Fibroblast of villous mesenchyme (primary cell): ENCODE measurements at places on chromosomes 1 and 21. TPM values are rescaled to one million over a fixed set of nuclear protein-coding genes. Genes with fewer than 3 reads are reported as not detected.

Gene LCE2A
- total RNA-seq, result 0.43 TPM in 1 of 2 replicates, not detected in the other

Gene LCE3A
- total RNA-seq, result not detected in 2 replicates

Gene LIN28A
- total RNA-seq, result not detected in 2 replicates

Gene TSHB
- not detected in 2 replicates for total RNA-seq

Gene OR2L13
- not detected in 2 replicates for total RNA-seq

Gene SLAMF8
- not detected in 2 replicates for total RNA-seq

Gene COL8A2
- total RNA-seq, result 4.7 and 6.8 TPM in 2 replicates

Gene ATAD3C
- total RNA-seq, result under 0.01 and 0.32 TPM in 2 replicates

Gene CCDC27
- not detected in 2 replicates for total RNA-seq

Gene MYOM3
- total RNA-seq, result under 0.01 TPM in 1 of 2 replicates, not detected in the other

Gene CFAP141
- total RNA-seq, result not detected in 2 replicates

Gene TRIM45
- 1.7 and 2.6 TPM in 2 replicates for total RNA-seq

Gene CYB561D1
- 4.7 and 6.1 TPM in 2 replicates for total RNA-seq

Gene IQGAP3
- 20.9 and 24.2 TPM in 2 replicates for total RNA-seq

Gene SPTA1
- total RNA-seq, result not detected in 2 replicates

Gene CCDC28B
- 22.5 and 30.3 TPM in 2 replicates for total RNA-seq

Gene GFI1
- under 0.01 TPM in 2 replicates for total RNA-seq
